ENCODE measurements at places on chromosomes 1 and 21.

DNA sequence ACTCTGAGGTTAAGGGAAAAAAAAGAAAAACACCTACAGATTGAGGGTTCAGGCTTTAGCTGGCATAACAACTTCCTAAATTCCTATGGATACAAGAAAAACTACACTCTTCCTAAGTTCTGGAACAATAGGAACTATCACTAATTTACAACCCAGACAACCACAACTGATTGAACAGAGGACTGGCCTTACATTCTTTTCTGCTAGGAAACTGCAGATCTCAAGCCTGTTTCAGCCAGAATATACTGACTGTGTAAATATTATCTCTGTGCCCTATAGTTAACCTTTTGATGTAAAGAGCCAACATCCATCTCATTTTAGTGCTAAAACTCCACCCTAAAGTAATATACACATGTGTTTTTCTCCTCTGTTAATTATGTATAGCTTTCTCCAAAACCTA, 1186.5 kb upstream of the TMPRSS15 start:
- no peak for DNase-seq

DNA sequence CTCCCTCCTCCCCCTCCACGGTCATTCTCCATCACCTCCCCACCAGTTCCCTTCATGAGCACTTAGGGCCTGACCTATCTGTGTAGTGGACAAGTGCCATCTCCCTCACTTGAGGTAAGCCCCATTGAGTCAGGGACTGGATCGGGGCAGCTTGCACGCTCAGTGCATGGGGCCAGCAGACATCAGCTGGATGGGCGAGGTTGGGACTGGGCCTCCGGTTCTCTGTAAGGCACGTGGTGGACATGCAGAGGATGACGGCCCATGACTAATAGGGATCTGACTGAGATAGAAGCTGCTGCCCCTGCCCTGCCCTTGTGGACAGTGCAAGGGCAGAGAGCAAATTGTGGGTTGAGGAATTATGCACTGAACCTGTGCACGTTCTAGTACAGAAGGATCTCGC, 120.4 kb upstream of the C1orf174 start:
- DNase-seq, result no peak

DNA sequence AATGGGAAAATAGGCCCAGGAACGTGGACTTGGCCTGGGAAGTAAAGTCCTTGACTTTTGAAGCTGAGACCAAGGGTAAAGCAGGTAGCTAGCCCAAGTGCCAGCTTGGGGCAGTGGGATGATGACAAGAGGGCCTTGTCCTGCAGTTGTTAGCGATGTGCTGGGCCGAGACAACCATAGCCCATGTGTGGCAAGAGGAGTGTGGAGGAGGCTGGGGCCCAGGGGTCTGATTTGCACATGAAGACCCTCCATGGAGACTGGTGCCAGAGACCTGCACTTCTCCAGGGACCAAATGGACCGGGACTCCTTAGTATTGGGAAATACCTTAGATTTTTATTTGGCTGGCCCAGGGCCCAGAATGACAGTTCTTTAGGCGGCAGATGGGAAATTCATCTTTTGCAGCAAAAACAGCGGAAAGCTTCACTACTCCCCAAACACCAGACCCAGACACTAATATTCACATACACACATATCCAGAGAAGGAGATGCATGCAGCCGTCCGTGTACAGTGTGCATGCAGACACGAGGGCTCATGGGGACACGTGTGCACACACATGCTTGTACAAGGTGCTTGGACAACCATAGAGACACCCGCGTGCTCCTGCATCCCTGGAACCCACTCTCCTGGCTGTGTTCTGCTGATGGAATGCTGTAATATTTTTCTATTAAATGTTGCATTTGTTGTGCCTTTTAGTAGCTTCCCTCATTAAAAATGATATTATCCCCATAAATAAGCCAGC, 78.1 kb upstream of the CSF3R start:
- no peak for DNase-seq

- DNase-seq, result no peak
Observed at GRCh38 chr1:151737479-151737878, 16.2 kb downstream of the RIIAD1 start.

DNA sequence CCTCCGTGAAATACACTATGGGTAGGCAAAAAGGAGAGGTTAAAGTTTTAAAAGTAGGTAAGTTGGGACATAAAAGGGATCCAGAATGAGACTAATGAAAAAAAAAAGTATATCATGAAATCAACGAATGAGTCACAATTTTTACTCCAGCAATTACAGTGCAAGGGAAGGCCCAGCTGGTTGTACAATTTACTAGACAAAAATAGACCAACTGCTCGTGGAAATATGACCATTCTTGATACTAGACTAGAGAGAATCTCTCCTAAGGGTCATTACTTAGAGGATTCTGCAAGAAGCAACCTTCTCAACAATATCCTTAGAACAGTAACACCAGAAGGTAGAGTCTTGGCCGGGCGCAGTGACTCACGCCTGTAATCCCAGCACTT, 55.1 kb upstream of the EFHD2 start:
- DNase-seq, result no peak

GRCh38 chr1:46423574-46424240, 29.6 kb downstream of the FAAH start:
- DNase-seq, result no peak

DNA sequence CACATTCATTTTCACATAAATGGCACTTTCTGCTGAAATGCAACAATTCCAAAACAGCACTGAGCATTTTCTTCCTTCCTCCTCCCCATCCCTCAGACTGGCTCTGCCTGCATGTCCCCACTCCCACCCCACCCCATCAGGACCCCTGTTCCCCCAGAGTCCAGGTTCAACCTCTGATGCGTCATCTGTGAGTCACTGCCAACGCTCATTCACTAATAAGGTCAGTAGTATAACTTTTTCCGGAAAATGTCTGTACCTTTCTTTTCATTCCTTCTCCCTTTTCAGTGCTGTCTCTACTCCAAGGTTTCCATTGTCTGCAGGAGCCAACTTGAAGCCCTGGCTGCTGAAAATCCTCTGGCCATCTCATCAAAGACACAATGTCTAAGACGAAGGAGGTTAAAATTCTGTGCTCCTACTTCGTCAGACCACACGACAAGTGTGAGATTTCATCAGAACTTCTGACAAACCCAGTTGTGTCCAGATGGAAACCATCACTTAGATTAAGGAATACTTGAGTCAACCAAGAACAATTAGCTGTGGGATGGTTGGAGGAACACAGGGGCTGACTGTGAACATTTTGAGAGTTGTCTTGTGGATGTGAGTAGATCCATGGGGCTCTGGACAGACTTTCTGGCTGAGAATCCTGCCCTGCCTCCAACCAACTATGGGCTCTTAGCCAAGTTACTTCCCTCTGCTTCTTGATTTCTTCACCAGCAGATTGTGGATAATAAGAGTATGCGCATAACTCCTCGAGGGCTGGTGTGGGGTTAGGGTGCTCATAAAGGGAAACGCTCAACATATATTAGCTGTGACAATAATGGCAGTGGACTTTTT, 35.6 kb upstream of the UTS2 start:
- no peak for DNase-seq

DNA sequence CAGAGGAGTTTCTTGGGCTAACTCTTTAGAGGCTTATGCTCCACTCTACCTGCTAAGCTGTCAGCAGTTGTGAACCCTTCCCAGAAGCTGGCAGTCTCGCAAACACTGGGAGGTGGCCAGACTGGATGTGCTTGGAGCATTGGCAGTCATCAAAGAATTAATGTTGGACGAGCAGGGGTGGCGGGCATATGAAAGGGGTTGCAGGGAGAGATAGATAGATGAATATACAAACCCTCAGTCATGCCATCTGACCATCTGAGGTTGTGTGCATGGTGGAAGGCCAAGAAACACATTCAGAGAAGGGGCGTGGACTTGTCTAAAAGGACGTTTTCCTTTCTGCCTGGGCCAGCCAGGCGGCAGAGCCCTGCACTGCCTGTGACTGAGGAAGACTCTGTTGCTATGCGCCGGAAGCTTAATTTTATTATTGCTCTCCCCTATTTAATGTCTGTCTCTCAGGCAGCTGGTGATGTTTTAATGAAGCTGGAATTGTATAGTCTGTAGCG, 164.4 kb downstream of the PBX1 start:
- DNase-seq, result no peak

DNA sequence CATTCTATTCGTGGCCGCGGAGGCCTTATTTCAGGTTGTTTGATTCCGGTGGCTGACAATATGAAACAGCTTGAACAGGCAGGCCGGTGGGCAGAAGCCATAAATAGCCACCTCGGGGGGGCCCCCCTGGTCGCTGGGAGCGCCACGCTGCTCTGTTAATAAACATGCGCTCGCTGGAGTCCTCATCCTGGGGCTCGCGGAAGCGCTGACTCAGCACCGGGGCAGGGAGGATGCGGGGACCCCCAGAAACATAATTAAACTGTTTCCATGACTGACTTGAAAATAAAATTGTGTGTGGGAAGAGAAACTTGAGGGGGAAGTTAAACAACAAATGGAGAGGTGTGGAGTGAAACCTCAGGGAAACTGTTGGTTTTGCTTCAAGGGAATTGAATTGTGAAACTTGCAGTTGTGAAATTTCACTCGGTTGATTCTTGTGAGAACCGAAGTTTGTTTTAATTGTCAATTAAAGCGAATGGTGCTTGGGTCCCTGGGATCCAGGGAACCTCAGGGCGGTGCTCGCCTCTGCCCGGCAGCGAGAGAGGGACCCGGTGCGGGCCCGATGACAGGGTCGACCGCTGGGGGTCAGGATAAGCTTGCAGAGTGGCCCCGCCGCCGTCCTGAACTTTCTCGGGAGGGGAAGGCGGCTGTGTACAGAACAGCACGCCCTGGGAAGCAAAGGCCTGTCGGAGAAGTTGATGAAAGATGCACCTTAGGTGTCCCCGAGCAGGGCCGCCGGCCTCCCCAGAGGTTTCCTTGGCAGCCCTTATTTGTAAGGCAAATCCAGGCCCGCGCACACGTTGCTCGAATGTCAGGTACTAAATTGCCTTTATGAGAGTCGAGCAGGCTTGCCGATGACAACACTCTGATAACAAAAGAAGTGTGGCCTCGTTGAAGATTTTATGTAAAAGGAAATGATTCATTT, 176.9 kb upstream of the LMO4 start:
- DNase-seq, result peak; percentile 14

DNA sequence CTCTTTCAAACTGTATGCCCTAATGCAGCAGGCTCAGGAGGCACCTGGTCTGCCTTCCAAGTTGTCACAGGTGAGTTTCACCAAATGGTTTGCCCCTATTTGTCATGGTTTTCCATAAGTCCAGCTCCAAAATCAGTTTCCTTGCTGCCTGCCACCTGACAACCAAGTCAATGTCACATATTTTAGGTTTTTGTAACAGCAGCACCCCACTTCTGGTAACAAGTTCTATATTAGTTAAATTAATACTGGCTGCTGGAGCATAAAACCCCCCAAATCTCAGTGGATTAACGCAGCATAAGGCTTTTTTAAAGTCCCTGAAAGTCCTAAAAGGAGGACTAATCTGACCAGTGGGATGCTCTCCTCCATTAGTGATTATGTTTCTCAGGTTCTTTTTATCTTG, 200.7 kb downstream of the RRAGC start:
- no peak for DNase-seq

DNA sequence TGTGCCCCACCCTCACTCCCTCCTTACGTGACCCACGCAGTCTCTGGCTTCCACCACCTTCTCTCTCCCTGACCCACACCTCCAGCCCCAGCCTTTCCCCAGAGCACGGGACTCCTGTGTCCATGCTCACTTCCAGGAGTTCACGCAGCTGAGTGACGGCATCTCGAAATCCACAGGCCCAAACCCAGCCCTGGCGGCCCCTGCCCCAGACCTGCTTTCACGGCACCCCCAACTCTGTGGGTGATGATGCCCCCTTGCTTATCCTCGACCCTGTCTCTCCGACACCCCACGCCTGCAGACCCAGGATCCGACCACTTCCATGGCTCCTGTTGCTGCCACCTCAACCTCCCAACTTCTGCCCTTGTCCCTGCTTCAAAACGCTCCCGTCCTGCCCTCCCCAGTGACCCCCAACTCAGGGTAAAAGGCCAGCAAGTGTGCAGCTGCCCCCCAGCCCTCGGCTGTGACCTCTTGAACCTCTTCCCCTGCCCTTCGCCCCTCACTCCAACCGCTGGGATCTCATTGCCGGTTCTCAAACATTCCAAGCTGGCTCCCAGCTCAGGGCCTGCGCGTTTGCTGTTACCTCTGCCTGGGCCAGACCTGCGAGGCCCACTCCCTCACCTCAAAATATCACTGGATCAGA, 30.4 kb upstream of the LAPTM5 start:
- DNase-seq, result no peak

DNA sequence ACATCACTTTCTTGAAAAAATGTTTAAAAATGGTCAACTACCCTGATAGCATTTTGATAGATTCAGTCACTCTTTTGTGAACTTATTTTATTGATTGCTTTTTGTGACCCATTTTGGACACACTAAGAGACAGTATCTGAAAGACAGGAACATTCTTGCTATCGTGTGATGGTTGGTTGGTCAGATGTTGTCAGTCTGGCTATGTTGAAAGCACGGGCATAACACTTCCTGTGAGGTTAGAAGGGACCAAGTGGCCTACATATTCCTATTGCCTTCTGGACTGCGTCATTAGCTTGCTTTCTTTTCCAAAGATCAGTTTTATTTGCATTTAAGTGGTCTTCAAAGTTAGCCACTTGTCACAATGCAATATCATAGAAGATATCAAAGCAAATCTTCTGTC, 1.4 kb downstream of the OR2T6 start:
- no peak for DNase-seq

DNA sequence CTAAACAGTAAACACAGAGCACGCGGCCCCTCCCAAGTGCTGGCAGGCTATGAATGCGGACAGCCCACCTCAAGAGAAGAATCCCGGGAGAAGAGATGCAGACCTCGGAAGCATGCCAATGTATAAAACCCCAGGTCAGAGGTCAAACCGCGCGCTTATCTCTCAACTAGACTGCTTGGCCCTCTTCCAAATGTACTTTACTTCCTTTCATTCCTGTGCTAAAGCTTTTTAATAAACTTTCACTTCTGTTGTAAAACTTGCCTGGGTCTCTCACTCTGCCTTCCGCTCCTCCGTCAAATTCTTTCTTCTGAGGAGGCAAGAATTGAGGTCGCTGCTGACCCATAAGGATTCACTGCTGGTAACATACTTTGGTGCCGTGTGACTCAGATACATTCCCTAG, 216.0 kb downstream of the S1PR1 start:
- no peak for DNase-seq

DNA sequence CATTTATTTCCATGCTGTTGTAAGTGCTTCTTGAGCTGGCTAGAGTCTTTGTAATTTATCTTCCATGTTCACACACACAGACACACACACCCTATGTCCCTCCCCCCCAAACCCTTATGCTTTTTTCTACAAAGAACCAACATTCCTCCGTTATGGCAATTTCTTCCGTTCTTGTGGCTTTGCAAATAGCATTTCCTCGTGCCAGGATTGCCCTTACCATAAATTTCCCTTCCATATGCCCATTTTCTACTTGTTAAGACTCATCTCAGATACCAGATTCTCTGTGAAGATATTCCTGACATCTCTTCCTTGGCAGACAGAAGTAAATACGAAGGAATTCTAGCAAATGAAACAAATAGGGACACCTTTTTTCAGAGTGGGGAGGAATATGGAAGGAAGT, 26.0 kb downstream of the RALGPS2 start:
- DNase-seq, result no peak

DNA sequence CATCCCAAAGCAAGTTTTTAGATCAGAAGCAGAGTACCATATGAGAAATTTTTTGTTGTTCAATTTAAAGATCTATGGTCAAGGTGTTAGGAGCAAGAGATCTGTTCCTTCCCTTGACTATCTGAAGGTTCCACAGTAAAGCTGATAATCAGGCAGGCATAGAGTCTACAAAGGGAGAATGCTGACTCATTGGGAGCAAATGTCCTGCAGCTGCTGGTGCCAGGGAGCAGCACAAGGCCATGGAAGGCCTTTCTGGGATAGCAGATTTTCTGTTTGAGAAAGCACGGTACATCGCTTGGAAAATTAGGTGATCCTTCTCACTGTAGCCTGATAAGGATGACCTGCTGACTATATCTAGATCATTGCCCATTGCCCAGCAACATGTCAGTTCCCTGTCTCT, 210.1 kb upstream of the C1orf87 start:
- DNase-seq, result no peak
